ENCODE measurements at places on chromosomes 2 and 18. TPM values are rescaled to one million over a fixed set of nuclear protein-coding genes. Genes with fewer than 3 reads are reported as not detected.

ZSWIM2 gene
- not detected for total RNA-seq

TBR1 gene
- total RNA-seq, result not detected

TNFRSF11A gene
- 15.8 TPM for total RNA-seq

KIF5C gene
- total RNA-seq, result 4.8 TPM

TMEM131 gene
- 33.0 TPM for total RNA-seq

SERPINB10 gene
- total RNA-seq, result not detected

LAMA1 gene
- not detected for total RNA-seq

PKDCC gene
- not detected for total RNA-seq

SIX3 gene
- not detected for total RNA-seq

EFEMP1 gene
- total RNA-seq, result not detected

GPR35 gene
- total RNA-seq, result 2.4 TPM

SERPINB12 gene
- not detected for total RNA-seq

CYRIA gene
- 0.12 TPM for total RNA-seq

SDC1 gene
- total RNA-seq, result 0.10 TPM

UGT1A9 gene
- not detected for total RNA-seq

FSHR gene
- total RNA-seq, result not detected

CAPN10 gene
- total RNA-seq, result 50.7 TPM

NEU2 gene
- total RNA-seq, result not detected

PDCL3 gene
- 39.7 TPM for total RNA-seq

PRSS56 gene
- not detected for total RNA-seq

TUBA3E gene
- not detected for total RNA-seq

QPCT gene
- total RNA-seq, result 0.48 TPM

RAX gene
- total RNA-seq, result not detected

MATN3 gene
- total RNA-seq, result not detected

GNAL gene
- 0.24 TPM for total RNA-seq

RESP18 gene
- not detected for total RNA-seq
